ENCODE measurements at places on chromosomes 6 and 20.

GRCh38 chr20:10812759-10813327, 139.0 kb upstream of the JAG1 start:
- DNase-seq: no peak

GRCh38 chr6:137286916-137287315, 67.7 kb upstream of the IFNGR1 start:
- no peak for DNase-seq

- DNase-seq: no peak
Measured at GRCh38 chr20:8067082-8067481, 47.5 kb upstream of the TMX4 start.

GRCh38 chr6:113893866-113894265, 36.7 kb downstream of the MARCKS start:
- no peak for DNase-seq

- no peak for DNase-seq
Measured at GRCh38 chr6:56155634-56156141, 91.7 kb downstream of the COL21A1 start.

GRCh38 chr6:154448448-154449096, 61.9 kb downstream of the CNKSR3 start:
- DNase-seq: no peak
